Vagina (tissue), 2 donors: ENCODE measurements at places on chromosomes 6 and 20.

DNA sequence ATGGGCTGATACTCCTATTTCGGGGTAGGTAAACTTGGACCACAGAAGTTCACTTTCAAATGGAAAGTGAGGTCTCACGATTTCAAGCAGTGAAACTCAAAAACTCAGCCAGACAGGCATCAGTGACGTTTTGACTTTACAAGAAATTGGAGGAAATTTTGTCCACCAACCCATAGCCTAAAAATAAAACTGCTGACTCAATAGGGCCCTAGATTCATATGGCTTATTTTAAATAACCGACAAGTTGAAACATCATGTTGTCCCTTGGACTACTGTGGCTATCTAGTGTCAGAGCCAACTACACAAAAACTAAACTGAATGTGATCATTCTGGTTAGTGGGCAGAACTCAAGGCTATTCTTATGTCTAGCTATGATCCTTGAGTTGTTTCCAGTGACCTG lies 486.3 kb downstream of the GRIK2 start:
- no peak for DNase-seq

DNA sequence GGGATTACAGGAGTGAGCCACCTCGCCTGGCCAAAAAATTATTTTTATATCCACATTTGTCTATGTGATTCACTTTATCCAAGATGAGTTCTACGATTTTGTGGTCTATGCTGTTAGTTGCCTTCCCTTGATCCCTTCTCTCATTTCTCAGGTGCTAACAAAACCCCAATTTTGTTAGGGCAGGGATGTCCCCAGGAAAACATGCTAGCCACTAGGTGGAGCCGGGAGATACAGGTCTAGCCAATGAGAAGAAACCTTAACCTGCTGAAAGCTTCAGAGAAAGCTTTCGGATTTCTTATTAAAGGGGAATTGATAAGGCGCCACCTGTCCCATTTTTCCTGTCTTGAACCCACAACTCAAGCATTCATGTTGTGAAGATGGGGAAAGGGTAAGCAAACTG lies 167.4 kb upstream of the OLIG3 start:
- DNase-seq = no peak

DNA sequence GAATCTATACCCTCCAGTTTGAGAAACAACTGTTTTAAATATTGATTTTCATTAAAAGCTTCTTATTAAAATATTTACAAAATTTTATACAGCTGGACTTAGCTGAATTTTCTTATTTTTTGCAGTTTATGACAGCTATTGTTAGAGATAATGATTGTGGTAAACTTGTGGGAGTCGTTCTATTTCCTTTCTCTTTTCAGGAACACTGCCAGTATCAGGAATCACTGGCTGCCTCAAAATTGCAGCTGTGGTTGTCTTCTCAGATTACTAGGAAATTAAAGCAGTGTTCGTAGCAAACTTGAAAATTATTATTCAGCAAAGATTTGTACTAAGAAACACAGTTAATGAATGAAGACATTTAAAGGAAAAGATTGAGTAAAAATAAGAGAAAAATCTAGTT lies 311.0 kb downstream of the CENPW start:
- DNase-seq = no peak

- DNase-seq = no peak
Observed at GRCh38 chr20:675453-676314, at the start of gene SCRT2. Gene SCRT2 (minus strand): TSS chr20:675802. CDS start chr20:675601, 201 bp downstream.

- no peak for DNase-seq
Observed at GRCh38 chr6:2839195-2839981, 2.3 kb downstream of the SERPINB1 start.

- DNase-seq = no peak
Observed at GRCh38 chr6:108592371-108593337, 31.9 kb downstream of the FOXO3 start.

- no peak for DNase-seq
Observed at GRCh38 chr20:7147220-7147601, 379.7 kb downstream of the BMP2 start.

GRCh38 chr6:132888701-132889100 lies 74.3 kb downstream of the RPS12 start:
- DNase-seq = no peak

GRCh38 chr6:7016226-7016625 lies 91.5 kb upstream of the RREB1 start:
- no peak for DNase-seq

- peak; percentile 90 for DNase-seq
Observed at GRCh38 chr6:87155842-87156815, 764 bp downstream of the ZNF292 start.

DNA sequence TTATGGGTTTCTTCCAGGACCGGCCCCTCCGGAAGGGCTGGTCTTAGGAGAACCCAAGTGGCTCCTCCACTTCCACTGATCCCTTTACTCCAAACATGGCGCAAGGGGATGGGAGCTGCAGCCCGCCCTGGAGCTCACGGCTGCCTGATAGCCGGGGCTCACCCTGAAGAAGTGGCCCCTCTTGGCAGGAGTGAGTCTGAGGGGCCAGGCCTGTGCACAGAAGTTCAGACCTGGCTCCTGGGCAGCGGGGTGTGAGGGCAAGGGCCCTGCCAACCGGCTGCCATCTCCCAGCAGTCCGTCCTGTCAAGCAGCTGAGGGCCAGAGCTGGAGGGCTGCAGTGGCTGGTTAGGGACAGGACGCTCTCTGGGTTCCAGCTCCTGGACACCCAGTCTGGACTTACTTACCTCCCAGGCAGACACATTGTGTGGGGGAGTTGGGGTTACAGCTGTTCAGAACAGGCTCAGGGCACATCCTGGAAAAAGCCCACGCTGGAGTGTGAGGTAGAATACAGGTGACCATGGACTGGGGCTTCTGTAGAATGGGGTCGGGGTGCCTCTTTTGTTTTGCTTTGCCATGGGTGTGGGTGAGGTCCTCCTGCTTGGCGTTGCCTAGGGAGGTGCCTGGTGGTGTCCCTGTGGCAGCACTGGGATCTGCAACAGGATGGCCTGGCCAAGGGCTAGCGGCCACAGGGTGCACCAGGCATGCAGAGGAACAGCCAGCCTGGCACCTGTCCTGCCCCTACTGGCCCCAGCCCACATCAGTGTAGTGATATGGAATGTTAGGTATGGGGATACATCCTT lies 88.4 kb downstream of the ASXL1 start:
- DNase-seq = no peak

- DNase-seq = no peak
Observed at GRCh38 chr6:42049948-42050296, 402 bp upstream of the TAF8 start.

- no peak for DNase-seq
Observed at GRCh38 chr20:15045246-15045645, 707.8 kb upstream of the FLRT3 start.

- DNase-seq = no peak
Observed at GRCh38 chr6:162680871-162681270, 46.7 kb downstream of the PRKN start.

DNA sequence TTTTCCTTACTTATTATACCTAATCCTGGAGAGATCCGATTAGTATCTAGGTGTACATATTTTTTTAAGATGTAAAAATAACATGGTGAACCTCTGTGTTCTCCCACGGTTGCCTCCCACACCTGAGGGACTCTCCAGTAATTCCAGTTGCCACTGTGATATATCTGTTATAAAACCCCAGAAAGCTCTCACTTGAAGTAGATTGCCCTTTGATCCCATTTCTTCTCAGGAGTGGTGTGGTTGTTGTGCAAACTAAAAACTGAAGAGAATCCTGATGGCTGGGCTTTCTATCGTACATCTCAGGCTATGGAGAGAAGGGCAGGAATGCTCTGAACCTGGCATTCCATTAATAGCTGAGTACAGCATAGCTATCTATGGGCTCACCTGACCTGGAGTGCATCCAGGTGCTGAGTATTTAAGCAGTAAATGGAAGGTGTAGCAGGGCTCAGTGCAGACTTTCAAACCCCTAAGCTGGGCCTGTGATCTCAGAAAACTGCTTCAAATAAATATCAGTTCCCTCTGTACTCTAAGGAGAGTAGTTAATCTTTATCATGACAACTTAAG lies 41.0 kb downstream of the VGLL2 start:
- DNase-seq = no peak

- DNase-seq = no peak
Observed at GRCh38 chr20:25739615-25740320, 43.1 kb upstream of the ZNF337 start.

DNA sequence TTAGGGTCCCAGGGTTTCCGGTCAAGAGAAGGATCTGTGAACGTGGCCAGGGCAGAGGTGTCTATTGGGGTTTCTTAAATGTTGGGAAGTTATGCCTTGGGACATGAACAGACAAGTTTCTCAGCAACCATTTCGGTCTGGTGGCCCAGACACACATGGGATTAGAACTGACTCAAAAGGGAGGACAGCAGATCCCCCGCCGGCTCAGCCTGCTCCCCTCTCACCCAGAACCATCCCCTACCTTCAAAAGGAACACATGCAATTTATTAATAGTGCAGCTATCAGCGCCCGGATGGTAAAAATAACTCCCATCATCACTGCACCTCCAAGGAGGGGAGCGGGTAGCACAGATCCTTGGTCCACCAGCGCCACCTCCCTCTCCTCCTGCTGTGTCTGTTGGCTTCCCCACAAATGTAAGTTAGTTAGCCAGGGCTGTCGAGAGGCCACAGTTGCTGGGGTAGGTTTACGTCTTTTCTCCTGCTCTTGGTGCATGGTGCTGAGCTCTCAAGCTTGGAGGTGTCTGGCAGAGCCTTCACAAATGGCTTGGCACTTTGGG lies 77.1 kb downstream of the TRAM2 start:
- no peak for DNase-seq

DNA sequence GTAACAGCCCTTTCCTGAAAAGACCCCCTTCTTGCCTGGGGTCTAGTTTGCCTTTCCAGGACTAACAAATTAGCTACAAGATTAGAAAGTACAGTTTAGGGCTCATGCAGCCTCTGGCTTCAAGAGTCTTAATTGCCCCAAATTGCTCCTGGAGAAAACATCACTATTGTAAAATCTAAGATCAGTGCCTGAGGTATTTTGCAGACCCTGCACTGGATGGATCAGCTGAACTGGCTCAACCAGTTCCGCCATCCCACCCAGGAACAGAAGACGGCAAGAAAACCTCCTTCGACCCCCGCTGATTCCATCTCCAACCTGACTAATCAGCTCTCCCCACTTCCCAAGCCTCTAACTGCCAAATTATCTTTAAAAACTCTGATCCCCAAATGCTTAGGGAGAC lies 236.5 kb upstream of the KCNG1 start:
- no peak for DNase-seq

DNA sequence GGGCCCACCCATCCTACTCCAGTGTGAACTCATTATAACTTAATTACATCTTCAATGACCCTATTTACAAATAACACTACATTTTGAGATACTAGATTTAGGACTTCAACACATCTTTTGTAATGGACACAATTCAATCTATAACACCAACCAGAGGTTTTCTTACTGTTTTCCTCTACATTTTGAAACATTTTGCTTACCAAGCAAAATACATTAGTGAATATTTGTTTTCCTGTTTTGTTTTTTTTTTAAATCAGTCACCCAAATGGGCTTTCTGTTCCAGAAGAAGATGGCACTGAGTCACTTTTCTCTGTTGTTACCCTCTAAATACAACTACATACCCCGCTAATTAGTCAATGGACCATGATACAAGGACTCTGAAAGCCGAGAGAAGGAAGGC lies 104.7 kb upstream of the PRND start:
- DNase-seq = no peak

DNA sequence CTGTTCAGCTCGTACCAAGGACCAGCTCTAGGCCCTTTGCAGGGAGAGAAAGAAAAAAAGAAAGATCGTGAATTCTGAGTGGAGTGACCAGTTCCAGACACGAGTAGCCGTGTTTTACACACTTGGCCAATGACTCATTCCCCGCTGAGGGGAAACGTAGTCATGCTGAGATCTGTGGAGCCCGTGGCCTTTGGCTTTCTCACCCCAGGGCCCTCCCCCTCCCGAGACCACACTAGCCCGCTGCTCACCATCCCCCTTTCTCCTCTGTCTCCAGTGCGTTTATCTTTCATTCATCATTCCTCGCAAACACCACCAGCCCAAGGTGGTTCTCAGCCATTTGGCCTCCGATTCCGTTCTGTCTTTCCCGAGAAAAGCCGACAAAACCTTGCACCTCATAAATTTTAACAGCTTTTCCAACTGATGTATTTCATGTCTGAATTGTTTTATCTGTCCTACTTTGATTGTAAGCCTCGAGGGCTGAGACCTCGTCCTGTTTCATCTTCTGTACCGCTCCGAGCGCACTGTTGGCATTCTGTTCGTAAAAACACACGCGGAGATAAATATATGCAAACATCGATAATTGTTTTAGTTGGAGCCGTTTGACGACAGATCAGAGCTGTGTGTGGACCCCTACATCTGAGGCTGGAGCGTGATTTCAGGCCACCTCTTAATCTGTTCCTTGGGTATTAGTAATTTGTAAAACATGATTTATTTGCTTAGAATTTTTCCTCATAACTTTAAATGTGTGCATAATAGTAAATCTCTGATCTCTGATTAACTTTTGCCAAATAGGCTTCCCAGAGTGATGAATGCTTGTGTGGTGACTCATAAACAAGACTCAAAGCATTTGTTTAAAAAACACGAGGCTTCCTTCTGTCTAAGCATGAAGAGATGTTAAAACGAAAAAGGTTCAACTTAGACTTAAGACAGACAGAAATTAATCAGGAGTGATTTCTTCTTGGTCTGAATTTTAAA lies 336.6 kb downstream of the CDH4 start:
- no peak for DNase-seq

- no peak for DNase-seq
Observed at GRCh38 chr6:10140824-10141223, 274.1 kb downstream of the TFAP2A start.

GRCh38 chr20:25274481-25274880 lies 26.6 kb downstream of the PYGB start:
- no peak for DNase-seq

- DNase-seq = no peak
Observed at GRCh38 chr6:139475241-139475640, 100.8 kb upstream of the CITED2 start.

DNA sequence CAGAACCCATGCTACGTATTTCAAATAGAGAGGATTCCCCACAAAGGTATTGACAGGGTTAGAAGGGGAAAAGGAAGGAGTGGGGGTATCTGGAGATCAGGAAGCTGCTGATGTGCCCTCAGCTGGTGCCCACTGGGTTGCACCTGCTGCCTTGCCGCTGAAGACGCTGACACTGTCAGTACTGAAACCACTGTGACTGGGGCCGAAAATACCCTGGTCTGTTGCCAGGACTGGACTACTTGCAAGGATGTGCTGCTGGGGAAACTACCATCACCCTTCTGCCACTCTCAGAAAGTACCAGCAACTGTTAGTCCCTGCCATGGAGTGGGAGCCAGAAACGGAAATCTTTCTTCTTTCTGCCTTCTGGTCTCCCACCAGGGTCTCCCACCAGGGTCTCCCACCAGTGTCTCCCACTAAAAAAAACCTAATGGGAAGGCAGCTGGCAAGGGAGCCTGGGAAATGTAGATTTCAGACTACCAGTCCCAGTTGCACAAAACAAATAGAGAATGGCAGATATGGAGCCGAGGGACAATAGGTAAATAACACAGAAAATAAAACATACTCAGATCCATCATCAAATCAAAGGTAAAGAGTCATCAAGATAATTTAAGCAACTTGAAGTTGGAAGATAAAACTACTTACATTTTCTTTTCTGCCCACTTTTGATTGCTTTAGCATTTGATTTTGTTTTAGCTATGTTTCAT lies 204.8 kb downstream of the TPBG start:
- DNase-seq = no peak
